Suppressor macrophage treated with lipopolysaccharide for 1 hour (primary cell): ENCODE measurements at places on chromosomes 4 and X.

GRCh38 chrX:147498796-147499195 is 412.9 kb upstream of the FMR1 start:
- no peak for DNase-seq

DNA sequence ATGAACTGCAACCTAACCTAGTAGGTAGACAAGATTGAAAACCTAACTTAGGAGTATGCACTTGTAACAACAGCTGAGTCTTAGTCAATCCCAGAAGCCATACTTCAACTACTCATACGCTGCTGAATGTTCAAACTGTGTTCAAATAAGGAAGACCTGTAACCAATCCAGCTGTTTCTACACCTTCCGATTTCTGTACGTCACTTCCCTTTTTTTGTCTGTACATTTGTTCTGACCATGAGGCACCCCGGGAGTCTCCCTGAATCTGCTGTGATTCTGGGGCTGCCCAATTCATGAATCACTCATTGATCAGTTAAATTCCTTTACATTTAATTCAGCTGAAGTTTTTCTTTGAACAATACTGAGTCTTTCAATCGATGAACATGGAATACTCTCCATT is 89.5 kb downstream of the BMP3 start:
- DNase-seq: peak; percentile 59

DNA sequence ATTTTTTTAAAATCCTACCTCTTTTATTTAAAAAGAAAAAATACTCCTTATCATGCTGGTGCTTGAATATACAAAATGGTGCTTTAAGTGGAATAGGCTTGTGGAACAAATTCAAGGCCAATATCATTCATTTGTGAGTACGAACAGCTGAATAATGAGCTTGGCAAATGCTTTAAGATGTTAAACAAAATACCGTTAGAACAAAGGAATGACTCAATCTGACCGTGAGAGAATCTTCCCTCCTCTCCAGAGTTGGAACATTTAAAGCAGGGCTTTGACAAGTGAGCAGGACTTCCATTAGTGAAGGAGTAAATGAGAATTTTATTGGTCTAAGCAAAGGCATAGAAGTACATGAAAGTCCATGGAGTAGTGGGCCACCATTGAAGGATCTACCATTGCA is 74.5 kb downstream of the DCLK2 start:
- DNase-seq: no peak

DNA sequence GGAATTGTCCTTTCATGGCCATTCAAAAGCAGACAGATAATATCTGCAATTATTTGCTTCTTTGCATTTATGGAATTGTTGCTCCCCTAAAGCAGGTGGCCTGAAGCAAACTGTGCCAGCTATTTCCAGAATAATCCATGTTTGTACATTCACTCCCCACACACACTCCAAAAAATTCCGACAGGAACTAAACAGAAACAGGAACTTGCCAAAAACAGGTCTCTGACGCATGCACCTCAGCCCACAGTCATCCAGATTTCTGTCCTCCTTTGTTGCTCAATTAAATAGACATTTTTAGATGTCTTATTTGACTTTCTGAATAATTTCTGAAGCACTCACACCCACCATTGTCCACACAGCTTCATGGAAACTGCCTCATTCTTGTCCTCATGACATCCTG is 71.5 kb upstream of the EDNRA start:
- no peak for DNase-seq

GRCh38 chr4:144787365-144788258 is 141.7 kb downstream of the HHIP start:
- peak; percentile 37 for DNase-seq

DNA sequence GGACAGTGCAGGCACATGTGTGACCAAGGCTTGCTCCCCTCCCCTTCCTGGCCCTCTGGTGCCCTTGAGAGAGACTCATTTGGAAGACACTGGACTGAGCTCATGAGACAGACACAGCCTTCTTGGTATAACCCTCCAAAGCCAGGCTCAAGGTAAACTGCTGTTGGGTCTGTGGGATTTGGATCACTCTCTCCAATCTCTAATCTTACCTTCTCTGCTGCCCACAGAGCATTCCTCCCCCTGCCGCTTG is 105.0 kb upstream of the MAMLD1 start:
- DNase-seq: no peak

DNA sequence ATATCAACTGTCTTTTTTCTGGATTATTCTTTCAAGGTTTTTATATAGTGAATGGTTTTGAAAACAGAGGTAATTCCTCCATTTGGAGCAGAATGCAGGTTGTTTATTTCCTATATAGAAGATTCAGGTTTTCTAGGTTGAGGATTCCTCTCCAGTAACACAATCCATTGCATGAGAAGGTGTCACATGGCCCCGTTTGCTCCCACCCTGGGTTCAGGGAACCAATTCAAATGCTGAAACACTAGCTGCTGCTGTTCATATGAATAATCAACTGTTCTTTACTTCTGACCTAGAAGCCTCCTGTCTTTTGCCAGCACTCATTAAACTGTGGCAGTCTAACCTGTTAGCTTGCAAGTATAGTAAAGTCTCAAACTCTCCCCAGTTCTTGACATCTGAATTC is 1316.9 kb upstream of the TENM3 start:
- no peak for DNase-seq

- DNase-seq: no peak
Measured at GRCh38 chrX:151085207-151085606, 91.2 kb upstream of the GPR50 start.

GRCh38 chrX:134161162-134161561 is 75.8 kb upstream of the CCDC160 start:
- DNase-seq: no peak

DNA sequence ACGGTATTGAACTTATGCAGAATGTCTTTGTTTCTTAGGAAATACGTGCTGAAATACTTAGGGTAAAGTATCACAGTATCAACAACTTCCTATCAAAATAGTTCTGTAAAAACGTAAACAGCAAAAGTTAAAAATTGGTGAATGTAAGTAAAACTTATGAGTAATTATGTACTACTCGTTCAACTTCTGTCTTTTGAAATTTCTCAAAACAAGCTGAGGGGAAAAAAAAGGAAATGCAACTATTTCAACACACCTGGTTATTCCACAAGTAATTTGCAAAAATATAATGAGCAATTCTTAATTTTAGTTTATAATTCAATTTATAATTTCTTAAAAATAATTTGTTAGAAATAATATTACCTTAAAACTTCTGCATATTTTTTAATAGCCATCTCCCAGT is 8.3 kb downstream of the PPID start:
- DNase-seq: peak; percentile 77

DNA sequence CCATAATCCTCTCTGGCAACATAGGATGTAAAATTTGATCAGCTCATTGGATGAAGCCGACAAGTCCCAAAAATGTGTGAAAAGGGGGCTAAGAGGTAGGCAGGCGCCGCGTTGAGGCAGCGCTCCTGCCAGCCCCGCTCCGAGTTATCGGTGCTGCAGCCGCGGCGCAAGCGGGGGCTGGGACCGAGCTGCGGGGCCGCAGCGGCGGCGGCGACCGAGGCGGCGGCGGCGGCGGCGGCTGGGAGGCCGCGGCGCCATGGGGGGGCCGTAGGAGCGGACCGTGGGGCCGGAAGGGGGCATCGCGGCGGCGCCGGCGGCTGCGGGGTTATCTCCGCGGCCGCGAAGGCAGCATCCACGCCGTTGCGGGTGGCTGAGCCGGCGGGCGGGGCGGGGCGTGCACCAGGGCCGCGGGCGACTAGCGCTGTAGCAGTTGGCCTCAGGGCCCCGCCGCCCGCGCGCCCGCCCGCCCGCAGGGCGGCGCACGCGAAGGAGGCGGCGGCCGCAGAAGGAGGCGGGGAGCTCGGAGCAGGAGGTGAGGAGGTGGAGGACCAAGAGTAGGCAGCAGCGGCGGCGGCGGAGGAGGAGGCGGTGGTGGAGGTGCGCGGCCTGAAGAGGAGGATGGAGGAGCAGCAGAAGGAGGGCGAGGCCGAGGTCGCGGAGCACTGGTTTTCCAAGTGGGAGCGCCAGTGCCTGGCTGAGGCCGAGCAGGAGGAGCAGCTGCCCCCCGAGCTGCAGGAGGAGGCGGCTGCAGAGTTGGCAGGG is 126.0 kb upstream of the CXorf66 start:
- DNase-seq: peak; percentile 63

DNA sequence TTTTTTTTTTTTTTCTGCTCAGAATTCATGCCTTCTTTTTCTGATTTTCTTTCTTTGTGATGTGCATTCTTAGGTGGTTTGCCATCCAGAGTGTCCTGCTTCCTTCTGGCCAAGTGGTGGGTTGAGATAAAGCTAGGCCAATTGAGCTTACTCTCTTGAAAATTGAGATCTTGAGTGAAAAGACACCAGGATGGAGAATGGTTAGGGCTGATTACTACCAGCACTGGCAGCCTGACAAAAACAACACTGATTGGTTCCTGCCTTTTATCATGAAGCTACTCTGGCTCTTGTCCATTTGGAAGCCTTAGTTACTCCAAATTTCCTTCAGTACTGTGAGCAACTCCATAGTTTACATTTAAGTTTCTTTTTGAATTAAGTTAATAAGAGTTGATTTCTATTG is 404.0 kb downstream of the PPARGC1A start:
- no peak for DNase-seq
